ENCODE measurements at places on chromosomes 4 and X.

DNA sequence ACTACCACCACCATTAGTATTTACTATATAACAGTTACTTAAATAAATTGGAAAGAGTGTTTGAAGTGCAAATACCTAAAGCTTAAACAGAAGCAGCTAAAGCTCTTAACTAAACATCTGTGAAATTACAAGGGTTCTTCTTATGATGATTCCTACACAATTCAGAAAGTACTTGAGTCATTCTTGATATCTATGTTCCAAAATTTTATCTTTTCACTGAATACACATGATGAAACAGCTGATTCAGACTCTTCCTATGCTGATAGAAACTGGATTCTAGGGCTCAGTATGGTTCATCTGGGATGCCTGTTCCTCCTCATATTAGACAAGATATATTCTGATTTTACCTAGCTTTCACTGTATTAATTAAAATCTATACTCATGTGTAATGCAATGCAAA is 13.6 kb downstream of the EREG start:
- DNase-seq: no peak

GRCh38 chrX:153055871-153056749 is at the start of gene PNMA3:
TSS of gene PNMA3 (plus strand) at chrX:153056470. CDS start at chrX:153057056, 586 bp downstream.
- no peak for DNase-seq

DNA sequence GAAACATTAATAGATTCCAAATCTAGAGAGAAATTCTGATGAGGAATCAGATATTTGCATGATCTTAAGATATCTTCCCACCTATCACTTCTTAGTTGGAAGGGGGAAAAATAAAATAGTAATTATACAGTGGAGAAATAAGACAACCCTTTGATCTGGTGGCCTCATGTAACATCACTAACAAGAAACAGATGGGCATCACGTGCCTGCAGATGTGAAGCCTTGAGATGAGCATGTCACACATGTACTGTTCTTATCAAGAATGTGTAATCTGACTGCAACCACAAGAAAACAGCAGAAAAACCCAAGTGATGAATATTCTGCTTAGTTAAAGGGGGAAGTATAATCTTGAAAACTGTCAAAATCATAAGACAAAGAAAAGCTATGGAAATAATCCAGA is 31.4 kb upstream of the NKX6-1 start:
- DNase-seq: no peak

DNA sequence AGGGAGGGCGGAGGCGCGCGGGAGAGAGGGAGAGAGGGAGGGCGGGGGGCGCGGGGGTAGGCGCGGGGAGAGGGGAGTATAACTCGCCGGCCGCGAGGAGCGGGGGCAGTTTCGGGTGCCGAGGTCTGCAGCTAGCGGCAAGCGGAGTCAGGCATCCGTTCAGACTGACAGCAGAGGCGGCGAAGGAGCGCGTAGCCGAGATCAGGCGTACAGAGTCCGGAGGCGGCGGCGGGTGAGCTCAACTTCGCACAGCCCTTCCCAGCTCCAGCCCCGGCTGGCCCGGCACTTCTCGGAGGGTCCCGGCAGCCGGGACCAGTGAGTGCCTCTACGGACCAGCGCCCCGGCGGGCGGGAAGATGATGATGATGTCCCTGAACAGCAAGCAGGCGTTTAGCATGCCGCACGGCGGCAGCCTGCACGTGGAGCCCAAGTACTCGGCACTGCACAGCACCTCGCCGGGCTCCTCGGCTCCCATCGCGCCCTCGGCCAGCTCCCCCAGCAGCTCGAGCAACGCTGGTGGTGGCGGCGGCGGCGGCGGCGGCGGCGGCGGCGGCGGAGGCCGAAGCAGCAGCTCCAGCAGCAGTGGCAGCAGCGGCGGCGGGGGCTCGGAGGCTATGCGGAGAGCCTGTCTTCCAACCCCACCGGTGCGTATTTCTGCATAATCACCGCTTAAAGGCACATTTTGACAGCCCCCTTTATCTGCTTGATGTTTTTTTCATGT is at the start of gene POU4F2:
Gene POU4F2 (plus strand): TSS at position 108 of the 720 bp plus-strand sequence. CDS start 248 bp downstream, at position 356.
- DNase-seq: no peak

DNA sequence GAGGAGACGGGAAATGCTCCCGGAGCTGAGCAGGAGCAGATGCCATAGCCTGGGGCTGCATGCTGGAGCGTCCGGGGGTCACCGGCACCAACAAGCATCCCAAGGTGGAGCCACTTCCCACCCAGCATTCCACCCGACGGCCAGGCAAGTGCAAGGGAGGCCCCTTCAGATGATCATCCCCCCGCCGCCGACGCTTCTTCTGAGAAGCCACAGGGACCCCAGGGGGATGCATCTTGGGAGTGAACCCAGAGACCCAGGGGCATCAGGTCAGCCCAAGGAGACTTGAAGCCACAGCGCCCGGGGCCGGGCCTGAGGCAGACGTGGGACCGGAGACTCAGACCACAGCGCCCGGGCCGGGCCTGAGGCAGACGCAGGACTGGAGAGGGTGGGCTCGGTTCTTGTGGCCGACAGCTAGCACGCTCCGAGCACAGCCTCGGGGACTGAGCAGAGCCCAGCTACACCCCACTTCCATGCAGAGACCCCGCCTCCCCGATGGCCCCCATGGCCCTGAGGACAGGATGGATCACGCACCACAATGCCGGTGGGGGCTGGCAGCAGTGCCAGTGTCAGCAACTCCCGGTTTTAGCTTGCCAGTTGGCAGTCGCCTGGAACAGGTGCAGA is 33.0 kb upstream of the CPLX1 start:
- DNase-seq: no peak

- DNase-seq: no peak
Observed at GRCh38 chr4:14008494-14008893, 381.0 kb upstream of the BOD1L1 start.

DNA sequence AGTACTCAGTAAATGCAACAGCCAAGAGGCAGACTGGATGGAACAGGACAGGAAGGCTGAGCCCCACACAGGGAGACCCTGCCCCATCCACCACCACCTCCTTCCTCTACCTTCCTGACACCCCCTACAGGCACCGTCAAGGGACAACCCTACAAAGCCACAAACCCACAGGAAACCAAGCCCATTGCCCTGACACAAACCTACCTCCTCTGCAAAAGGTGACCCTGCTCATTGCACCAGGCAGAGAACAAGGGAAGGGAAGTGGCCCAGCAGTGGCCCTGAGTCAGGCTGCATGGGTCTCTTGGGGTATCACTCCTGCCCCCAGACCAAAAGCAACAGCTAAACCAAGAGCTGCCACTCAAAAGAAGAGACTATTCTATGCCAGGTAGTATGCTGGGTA is 21.0 kb downstream of the JAKMIP1 start:
- no peak for DNase-seq

DNA sequence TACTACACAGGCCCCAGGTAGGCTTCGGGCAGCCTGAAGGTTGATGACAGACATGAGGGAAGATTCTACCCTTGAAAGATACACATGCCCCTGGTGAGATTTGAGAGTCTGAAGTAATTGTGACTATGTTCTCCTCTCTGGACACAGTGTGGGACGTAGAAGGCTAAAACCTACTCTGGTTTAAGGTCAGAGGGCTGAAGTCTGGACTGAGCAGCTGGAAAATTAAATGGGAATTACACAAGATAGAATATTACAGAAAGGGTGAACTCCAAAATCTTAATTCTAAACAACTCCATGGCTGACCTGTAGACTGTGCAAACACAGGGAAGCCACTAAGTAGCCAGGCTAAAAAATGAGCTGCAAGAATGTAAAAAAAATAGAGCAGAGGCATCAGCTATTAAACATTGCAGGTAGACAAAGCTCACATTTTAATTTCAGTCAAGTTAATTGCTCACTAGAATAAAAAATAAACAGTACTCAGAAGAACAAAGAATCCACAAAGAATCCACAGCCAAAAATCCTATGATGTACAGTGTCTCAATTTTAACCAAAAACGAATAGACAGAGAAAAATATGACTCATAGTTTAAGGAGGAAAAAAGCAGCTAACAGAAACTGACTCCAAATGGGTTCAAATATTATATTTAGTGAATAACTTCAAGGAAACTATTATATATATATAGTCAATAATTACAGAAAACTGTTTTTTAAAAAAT is 170.4 kb downstream of the PCDH18 start:
- no peak for DNase-seq

DNA sequence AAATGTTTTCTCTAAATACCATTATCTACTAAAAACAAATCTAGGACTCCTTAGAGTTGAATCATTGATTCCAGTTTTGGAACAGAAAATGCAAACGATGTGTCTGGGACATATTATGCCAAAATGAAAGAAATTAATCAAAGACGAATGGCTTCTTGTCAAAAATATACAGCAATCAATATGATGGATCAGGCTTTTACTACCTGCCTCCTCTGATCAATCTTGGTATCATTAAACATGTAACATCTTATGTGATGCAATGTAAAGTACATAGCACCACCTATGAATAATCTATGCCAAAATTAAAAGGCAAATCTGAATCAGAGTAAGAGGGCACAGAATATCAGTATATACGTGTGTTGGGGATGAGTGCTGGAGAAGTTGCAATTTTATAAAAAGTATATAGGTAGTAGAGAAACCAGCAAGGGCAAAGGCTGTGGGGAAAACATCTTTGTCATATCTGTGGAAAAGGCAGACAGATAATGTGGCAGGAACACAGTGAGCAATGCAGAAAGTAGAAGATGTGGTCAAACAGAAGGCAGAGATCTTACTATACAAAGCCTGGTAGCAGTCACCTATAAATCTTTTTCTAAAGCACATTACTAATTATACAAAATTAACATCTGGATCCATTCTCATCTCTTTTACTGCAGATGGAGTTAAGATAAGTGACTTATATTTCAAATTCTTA is 152.7 kb downstream of the ANTXR2 start:
- DNase-seq: no peak

- no peak for DNase-seq
Observed at GRCh38 chr4:55393461-55394320, 2.1 kb upstream of the TMEM165 start.

DNA sequence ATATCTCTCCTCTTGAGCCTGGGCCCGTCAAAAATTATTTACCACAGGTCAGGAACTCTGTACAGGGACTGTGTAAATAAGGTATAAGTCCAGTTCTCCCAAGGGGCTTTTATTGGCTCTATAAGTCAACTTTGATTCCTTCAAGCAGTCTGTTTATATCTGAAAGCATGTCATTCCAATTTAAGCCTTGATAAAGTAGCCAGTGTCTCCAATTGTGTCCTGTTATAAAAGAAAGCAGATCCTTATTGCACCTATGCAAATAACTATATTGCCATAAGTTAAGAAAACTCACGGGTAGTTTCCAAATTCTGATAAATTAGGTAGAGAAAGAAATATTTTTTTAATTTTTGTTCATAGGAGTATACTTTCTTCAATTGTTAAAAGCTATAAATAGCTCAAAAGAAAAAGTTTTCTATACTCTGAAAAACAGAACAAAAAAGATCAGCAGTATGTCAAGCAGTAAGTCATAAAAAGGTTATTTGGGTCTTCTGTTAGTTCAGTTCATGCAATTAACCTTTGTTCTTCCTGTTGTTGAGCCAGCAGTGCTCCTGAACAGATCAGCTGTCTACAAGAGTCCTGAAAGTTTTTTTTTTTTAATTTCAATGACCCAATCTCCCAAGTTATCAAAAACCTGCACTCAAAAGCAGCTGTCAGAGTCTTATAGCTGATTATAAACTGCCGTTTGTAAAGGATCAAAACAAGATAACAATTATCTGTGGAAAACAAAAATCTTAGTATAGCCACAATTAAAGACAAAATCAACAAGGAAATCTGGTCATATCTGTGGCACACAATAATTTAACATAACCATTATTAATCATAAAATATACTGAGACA is 178.4 kb upstream of the GALNT7 start:
- DNase-seq: no peak

GRCh38 chrX:21383546-21383945 is 9.3 kb downstream of the CNKSR2 start:
- DNase-seq: no peak

- no peak for DNase-seq
Observed at GRCh38 chrX:120366794-120367193, 4.9 kb downstream of the ATP1B4 start.

DNA sequence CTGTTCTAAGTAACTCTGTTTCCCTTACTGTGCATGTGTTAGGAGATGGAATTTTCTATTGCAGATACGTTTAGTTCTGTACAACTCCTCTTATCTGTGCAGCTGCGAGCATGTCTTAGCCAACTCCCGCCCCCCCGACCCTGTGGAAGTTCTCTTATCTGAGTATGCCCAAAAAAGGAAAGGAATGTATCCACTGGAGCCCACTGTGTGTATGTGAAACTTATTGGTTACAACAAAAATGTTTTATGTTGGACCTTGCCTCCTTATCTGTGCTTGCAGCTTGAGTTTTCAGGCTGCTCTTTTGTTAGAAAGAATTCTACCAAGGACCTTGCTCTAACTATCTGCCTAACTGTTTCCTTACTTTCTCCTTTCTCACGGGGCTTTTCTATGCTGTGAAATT is 24.2 kb upstream of the DCAF8L2 start:
- no peak for DNase-seq

DNA sequence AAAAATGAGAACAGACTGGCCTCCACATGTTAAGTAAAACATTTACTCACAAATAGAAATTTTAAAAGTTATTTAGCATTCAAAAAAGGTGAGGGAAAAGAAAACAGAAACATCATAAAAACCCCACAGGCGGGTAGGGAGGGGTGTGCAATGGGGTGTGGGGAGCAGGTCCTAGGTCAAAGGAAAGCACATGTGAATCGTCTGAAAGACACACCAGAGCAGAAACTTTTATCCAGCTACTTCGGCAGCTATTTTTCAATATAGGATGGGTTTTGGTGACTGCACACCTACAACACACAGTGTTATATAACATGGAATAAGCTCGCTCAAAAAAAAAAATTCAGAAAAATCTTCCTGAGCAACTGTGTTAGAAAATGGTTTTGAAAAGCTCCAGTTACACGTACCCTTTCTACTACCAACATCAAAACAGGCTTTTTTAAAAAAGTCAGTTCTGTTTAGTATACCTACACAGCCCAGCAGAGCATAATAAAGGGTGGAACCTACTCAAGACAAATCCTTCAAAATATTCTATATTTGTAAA is 1.6 kb downstream of the OTUD4 start:
- no peak for DNase-seq
